ENCODE measurements at places on chromosomes 7 and 10. TPM values are rescaled to one million over a fixed set of nuclear protein-coding genes. Genes with fewer than 3 reads are reported as not detected.

The IRF5 gene
- total RNA-seq, result 8.0 TPM

The SCART1 gene
- total RNA-seq, result 2.0 TPM

The RALA gene
- 32.2 TPM for total RNA-seq

The POP7 gene
- total RNA-seq, result 48.3 TPM

DNA sequence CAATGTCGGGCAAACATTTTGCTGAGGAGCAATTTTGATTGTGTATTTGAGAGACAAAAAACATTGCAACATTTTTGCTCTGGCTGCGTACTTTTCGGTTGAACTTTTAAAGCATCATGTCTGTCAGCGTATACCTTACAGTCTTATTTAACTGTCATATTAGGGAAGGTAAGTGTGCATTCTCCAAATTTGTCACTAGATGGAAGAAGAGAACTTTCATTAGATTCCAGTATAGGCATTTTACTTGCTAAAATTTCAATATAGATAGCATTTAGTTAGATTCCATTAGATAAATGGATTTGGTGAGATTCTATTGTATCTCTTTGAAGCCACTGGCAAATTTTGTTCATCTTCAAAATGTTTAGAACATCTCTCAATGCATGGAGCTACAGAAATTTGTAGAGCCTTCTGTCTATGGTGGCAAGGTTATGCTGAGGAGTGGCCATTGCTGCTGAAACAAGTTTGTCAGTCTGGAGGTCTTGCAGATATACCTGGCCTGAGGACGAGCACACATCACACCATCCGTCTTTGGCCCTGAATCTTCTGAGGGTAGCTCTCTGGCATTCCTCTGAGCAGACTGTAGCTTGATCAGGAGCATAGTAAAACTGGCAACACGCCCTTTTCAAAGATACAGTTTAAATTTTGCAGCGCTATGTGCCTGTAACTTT is 437.5 kb upstream of the MBL2 start:
- no peak overlapping the region for H3K4me3 ChIP-seq

DNA sequence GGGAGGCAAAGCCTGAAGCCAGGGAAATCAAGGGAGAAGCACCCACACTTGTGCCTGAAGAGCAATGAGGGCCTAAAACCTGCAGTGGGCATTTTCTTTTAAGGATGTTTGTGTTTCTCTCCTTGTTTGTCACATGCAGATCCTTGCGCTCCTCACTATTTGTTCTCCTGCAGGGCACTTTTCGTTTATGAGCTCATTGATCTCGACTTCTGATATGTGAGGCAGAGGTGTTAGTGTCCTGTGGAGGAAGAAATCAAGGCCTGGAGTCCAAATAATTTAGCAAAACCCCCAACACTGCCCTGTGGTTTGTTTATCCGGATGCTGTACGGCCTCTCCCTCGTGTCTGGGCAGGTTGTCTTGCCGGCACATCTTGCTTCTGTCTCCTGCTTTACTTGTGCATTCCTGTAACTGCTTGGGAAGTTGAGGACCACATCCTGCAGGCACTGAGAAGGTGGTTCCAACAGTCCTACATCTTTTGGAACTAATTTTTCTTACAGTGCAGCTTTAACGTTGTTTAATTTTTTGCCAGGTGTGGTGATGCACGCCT is 13.7 kb downstream of the UBE3C start:
- peaks cover 24% of the 10 kb centered on the region for H3K4me1 ChIP-seq
- no peak for DNase-seq
- no peaks in the 10 kb centered on the region for H3K27me3 ChIP-seq
- H3K36me3 ChIP-seq, result peaks cover 14% of the 10 kb centered on the region
- no peak overlapping the region for H3K4me3 ChIP-seq

- H3K27ac ChIP-seq, result no peak overlapping the region
- H3K4me1 ChIP-seq, result no peaks in the 10 kb centered on the region
- H3K27me3 ChIP-seq, result no peaks in the 10 kb centered on the region
- DNase-seq, result no peak
- no peak overlapping the region for H3K4me3 ChIP-seq
These were observed 100.8 kb downstream of the RELN start for GRCh38 chr7:103888603-103889153.

Measured in activated CD8-positive, alpha-beta T cell treated with anti-CD3 and anti-CD28 coated beads, Interleukin-2, amount 10 ng/mL, durations not matched to agents 7 days and 5 days (primary cell).